Activated T-helper 2 cell treated with anti-CD3 and anti-CD28 coated beads, Interferon-gamma antibody, Interleukin-2, Interleukin-4, amounts not matched to agents 10 μg/mL and 5 μg/mL and 100 μg/mL, durations not matched to agents 14 hours and 24 hours and 36 hours (primary cell): ENCODE measurements at places on chromosomes 2 and 18. TPM values are rescaled to one million over a fixed set of nuclear protein-coding genes. Genes with fewer than 3 reads are reported as not detected.

GRCh38 chr2:1812926-1813325 is 68.6 kb upstream of the PXDN start:
- no peak for DNase-seq

DNMT3A gene
- total RNA-seq: 86.8 and 91.3 TPM in 2 replicates

DNA sequence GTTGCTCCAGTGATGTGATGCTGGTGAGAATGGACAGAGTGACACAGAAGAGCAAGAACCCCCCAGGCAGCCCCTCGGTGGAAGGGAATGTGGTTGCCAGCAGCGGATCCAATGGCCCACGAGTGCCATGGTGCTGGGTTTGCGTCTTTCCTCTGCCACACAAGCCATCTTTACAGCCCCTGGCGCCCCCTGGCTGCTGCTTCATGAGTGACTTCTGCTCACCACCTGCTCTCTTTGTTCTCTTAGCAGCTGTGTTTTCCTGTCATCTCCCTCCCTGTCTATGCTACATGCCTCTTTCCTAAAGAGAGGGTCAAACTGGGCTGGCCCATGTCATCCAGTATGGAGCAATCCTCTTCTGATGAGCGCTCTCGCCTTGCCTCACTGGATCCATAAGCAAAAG is 300.0 kb upstream of the SMIM21 start:
- DNase-seq: no peak

DNA sequence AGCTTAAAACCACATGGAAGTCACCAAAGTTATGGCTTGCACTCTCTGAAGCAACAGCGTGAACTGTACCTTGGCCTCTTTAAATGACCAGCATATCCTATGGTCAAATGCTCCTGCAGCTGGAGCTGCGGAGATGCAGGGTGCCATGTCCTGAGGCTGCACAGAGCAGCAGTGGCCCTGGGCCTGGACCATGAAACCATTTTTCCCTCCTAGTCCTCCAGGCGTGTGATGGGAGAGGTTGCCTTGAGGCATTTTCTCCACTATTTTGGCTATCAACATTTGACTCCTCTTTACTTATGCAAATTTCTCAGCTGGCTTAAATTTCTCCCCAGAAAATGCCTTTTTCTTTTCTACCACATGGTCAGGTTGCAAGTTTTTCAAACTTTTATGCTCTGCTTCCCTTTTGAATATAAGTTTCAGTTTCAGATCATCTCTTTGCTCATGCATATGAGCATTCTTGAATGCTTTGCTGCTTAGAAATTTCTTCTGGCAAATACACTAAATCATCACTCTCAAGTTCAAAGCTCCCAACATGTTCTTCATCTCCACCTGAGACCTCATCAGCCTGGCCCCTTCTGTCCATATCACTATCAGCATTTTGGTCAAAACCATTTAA is 82.9 kb upstream of the TMEFF2 start:
- DNase-seq: no peak

BMP10 gene
- not detected in 2 replicates for total RNA-seq

DNA sequence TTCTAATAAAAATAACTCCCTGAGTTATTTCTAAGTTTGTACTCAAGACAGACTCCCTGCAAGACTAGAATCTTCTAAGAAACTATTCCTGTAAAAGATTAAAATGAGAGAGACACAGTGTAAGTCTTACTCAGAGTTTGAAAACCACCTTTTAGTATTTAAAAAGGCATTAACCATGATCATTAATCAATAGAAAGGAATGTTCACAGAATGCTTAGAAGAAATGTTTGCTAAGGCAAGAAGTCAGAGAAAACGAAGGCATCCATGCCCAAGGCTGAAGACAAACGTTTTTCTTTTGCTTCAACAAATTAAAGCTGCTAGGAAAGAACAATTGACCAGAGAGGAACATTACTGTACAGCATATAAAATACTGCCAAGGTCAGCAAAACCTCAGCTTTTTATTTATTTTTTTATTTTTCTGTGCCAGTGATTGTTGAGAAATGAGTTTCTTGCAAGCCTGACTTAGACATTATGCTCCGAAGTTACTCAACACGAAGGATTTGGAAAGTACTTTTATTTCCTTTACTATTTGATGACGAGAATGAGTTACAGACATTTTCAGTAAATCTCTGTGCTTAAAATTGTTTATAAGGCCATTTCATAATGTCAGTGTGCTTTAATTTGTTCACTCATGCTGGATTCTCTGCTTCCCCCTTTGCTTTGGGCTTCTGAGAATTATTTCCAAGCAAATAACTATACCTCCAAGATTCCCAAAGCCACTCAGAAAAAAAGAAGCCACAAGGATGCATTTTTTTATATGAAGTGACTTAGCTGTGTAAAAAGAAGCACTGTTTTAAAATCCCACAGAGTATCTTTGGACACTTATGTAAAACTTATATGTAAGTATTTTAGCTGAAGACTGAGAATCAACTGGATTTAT is 20.5 kb downstream of the RND3 start:
- no peak for DNase-seq

- no peak for DNase-seq
Measured at GRCh38 chr2:178271629-178272333, 77.5 kb downstream of the OSBPL6 start.

GRCh38 chr2:37652199-37652640 is 19.2 kb downstream of the CDC42EP3 start:
- no peak for DNase-seq

GRCh38 chr2:204234248-204234647 is 297.7 kb downstream of the ICOS start:
- no peak for DNase-seq

DNA sequence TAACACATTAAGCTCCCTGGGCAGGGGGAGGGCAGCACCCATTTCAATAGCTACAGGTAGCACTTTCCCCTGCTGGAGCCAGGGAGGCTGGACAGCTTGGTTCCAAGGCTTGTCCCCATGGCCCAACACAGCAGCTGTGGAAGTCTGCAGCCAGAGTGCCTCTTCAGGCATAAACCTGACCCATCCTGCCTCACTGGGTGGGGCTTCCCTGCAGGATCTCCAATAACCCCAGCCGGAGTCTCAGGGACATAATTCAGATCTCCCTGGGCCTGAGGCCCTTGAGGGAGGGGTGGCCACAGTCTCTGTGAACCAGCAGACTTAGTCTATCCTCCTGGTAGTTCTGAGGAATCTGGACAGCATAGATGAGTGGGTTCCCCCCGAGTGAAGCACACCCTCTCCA is 1001.9 kb upstream of the CHAC2 start:
- no peak for DNase-seq

DNA sequence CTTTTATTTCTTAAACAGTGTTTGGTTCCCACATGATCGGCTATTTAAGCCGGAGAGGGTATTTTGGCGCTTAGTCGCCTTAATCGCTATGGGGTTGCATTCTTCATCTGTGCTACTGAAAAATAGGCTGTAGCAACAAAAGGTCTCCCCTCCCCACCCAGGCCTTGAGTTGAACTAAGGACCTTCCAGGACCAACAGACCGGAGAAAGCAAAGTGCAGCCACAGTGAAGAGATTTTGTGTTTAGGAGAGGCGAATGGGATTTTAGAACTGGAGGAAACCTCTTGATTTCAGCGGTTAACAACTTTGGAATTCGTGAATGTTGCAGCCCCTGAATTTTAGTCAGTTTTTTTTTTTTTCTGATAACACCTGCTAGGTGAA is 1.4 kb downstream of the ITGA6 start:
- no peak for DNase-seq

DNA sequence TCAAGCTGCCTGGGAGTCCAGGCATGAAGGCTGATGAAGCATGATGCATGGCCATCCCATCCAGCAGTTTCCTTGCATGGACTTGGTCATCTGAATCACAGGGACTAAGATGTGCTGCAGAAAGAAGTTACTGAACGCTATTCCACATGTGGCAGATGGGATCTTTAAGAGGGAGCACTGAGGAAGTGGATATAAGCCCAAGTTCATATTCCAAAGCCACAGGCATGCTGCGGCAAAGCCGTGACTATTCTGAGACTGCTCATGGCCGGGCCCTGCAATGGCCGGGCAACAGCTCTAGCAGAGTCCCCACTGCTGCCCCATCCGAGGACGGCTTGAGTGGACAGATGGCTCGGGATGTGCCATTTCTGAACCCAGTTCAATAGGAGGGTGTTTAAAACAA is 61.5 kb downstream of the STPG4 start:
- DNase-seq: no peak

ANKRD29 gene
- not detected in 2 replicates for total RNA-seq

DNA sequence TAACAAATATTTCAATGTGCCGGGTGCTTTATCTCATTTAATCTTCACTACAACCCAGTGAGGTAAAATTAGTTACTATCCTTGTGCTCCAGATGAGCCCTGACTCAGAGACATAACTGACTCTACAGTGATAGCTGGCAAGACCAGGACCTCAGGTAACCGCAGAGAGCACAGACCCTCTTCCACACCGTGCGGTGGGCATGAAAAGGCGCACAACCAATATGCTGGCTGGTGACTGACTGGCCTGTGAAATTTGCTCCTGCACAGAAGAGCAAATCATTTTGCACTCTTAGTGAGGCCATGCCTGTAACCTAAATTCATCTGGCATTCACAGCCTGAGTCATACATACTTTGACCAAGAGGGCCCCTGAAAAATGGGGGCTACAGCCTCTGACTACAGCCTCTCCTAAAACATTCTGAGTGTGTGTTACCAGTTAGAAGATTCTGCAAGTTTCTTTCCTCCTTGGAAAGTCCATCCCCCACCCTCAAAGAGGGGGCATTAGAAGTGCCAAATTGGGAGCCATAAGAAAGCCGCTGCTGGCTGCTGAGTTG is 22.4 kb upstream of the MSGN1 start:
- DNase-seq: no peak

DNA sequence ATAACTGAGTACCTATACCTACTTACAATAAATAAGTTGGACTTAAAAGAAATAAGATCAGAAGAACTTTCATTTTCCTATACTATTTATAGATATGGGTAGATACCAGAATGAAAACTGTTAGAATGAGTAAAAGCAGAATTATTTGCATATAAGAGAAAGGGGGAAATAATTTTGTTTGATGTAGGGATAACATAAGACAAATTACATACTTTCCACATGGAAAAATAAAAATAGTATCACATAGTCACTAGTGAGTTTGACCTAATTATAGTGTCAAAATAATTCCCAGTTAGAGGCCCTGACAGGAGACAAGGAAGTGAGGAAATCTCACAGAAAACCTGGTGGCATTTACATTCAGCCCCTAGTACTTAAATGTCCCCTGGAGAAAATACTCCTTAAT is 28.6 kb downstream of the KCMF1 start:
- no peak for DNase-seq

DNA sequence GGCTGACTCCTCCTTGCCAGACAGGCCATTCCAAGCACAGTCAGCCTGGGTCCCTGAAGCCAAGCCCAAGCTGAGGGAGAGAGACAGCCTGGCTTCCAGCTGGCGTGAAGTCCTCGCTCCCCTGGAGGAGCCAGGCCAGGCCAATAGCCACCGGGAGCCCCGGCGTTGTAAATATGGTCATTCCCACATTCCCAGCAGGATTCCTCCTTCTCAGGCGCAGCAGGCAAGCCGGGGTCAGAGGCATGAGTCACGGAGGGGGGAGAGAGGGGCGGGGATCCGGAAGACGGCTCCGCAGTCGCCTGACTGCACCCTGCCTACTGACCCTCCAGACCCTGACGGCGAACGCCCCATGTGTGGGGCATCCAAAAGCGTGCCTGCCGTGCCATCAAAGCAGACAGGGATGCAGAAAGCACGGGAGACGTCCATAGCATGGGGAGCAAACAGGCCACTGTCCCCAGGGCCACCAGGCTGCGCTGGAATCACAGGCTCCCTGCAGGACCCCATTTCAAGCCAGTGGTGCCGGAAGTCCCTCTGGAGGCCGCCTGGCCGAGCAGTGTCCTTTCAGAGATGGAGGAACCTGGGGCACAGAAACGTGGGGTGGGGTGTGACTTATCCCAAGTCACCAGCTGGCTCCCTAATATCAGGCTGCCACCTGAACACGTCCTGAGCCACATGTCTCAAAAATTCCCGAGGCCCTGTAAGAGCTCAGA is 48.2 kb downstream of the TWIST2 start:
- no peak for DNase-seq

- DNase-seq: no peak
Measured at GRCh38 chr2:26988058-26988860, 17.8 kb downstream of the MAPRE3 start.

- DNase-seq: no peak
Measured at GRCh38 chr2:125341353-125341752, 1314.6 kb upstream of the GYPC start.

GRCh38 chr2:106851881-106852501 is 34.0 kb downstream of the ST6GAL2 start:
- no peak for DNase-seq

GRCh38 chr2:240585101-240585500 is 1.4 kb upstream of the CAPN10 start:
- DNase-seq: no peak

REG1A gene
- total RNA-seq: not detected in 2 replicates

DNA sequence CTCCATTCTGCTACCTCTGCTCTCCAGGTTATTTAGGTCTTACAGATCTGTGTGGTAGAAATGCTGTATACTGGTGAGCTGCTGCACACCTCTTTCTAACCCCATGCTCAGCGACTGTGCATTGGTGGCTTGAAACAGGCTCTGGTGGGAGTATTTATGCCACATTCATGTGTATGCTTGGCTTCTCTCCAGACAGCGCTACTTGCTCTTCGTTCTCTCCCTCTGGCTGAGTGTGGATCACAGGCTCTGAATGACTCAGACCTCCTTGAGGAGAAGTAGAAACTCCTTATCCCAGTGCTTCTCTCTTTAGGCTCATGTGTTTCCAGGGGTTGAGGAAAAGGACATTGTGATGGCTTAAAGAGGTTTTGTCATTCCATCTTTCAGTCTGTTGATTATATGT is 54.9 kb downstream of the FHOD3 start:
- no peak for DNase-seq

- no peak for DNase-seq
Measured at GRCh38 chr2:88870267-88870839, 178.9 kb downstream of the RPIA start.

SOCS6 gene
- 3.8 and 4.5 TPM in 2 replicates for total RNA-seq
